Endodermal cell (in vitro differentiated cells): ENCODE measurements at places on chromosomes 6 and 20. TPM values are rescaled to one million over a fixed set of nuclear protein-coding genes. Genes with fewer than 3 reads are reported as not detected.

The RBM38 gene
- total RNA-seq = 15.5 to 35.2 TPM (median 29.0 TPM) in 3 replicates

- no peak for DNase-seq
These were observed 831.8 kb downstream of the MAFB start for GRCh38 chr20:39857187-39857586.

- DNase-seq = no peak
These were observed 44.7 kb downstream of the RSPH3 start for GRCh38 chr6:158955255-158955654.

- DNase-seq = peak; percentile 96
These were observed 2.2 kb upstream of the TFAP2A start for GRCh38 chr6:10416863-10417641.
